ENCODE measurements at places on chromosomes 6 and 20.

GRCh38 chr6:163572612-163573011 lies 158.1 kb downstream of the QKI start:
- DNase-seq: peak; percentile 93

DNA sequence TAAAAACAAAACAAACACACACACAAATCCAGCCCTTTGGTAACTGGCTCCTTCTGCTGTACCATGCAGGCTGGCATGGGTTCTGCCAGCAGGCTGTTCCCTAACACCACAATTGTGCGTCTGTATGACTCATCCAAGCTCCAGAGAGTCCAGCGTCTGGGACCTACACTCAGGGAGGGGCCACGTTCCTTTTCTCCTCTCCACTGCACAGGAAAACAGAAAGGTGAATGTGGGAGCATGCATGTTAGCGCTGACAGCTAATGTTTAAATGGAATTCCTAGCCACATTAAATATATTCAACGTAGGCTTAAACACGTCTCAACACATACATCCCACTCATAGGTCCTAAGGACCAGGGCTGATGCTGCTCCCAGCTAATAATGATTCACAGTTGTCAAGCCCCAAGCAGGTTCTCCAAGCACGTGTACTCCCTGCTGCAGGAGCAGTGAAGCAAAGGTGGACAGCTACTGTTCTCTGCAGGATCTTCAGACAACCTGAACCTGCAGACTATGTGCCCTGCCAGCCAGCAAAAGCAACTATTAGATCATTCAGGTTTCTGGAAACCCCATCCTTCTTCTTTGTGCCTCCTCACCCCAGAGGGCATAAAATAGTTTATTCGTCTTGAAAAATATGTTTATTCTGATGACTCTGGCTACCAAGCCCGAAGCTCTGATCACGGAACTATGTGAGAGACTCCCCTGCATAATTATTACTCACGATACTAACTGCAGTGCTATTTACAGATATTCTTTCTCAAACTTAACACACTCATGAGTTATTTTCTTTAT lies 20.9 kb downstream of the MAP1LC3A start:
- no peak for DNase-seq

DNA sequence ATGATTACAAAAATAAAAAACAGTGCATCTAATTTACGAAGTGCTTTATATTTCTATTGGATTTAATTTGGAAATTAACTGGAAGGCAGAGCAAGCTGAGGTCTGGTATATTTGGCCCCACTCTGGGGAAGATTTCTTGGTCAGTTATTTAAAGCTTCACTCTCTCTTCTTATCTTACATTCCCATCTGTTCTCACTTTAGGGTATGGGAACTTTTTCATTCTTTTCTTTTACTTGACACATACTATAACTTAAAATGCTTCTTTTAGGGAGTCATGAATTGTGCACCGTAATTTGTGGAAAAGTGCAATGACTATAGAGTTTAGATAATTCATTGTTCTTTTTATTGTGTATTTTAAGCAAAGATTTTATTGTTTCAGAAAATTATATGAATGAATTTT lies 170.4 kb downstream of the BCKDHB start:
- peak; percentile 9 for DNase-seq

- no peak for DNase-seq
These were observed 11.5 kb downstream of the DHX35 start for GRCh38 chr20:38973645-38974044.

GRCh38 chr6:4405621-4406212 lies 270.3 kb upstream of the ECI2 start:
- no peak for DNase-seq

GRCh38 chr6:157893238-157893637 lies 70.2 kb downstream of the SNX9 start:
- no peak for DNase-seq

GRCh38 chr6:55212156-55212555 lies 37.8 kb downstream of the HCRTR2 start:
- no peak for DNase-seq

GRCh38 chr6:107647439-107647948 lies 157.6 kb downstream of the SOBP start:
- no peak for DNase-seq

DNA sequence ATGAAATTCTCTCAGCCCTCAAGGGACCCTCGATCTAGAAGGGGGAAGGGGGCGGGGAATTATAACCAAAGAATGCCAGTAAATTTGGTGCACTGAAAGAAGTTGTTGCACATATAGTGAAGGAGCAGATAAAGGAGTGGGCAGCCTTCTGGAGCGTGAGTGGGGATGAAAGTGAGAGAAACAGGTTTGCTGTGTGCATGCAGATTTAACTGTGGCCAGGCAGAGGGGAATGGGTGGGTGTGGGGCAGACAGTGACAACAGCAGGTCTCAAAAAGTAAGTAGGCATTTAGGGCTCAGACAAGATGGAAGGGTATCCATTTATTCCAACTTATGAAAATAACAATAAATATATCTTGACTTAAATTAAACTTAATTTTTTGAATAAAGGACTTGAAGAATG lies 149.1 kb downstream of the KCNQ5 start:
- no peak for DNase-seq

GRCh38 chr6:157723376-157723775 lies 99.7 kb upstream of the SNX9 start:
- no peak for DNase-seq

DNA sequence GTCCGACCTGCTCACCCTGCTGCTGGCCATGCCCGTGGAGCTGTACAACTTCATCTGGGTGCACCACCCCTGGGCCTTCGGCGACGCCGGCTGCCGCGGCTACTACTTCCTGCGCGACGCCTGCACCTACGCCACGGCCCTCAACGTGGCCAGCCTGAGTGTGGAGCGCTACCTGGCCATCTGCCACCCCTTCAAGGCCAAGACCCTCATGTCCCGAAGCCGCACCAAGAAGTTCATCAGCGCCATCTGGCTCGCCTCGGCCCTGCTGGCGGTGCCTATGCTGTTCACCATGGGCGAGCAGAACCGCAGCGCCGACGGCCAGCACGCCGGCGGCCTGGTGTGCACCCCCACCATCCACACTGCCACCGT lies 885 bp downstream of the NTSR1 start:
- no peak for DNase-seq

DNA sequence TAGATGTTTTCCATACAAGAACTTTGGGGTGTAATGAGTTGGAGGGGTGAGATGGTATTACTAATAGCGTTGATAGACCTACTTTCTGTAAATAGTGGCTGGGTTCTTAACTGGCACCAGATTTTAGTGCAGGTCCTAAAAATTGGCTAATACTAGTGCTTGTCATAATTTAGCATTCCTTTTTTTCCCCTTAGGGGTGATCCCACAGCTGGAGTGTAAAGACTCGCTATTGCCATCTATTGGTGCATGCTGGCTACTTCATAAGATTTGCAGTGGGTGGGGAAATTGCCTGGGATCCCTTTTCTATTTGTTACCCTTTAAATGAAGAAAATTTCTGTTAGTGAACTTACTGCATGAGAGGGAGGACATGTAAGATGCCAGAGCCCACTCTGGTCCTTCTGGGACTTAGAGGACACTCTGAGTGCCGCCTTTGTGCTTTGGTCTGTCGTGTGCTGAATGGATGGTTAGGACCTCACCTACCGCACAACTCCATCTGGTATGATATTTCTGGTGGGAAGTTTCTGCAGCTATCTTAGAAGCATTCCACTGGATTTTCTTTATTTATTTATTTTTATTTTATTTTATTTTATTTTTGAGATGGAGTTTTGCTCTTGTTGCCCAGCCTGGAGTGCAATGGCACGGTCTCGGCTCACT lies 195.5 kb downstream of the JARID2 start:
- peak; percentile 77 for DNase-seq

GRCh38 chr6:138517635-138518034 lies 18.3 kb upstream of the NHSL1 start:
- peak; percentile 31 for DNase-seq

GRCh38 chr20:51700809-51701285 lies 67.3 kb downstream of the ATP9A start:
- peak; percentile 43 for DNase-seq

- no peak for DNase-seq
These were observed 328.1 kb upstream of the ARID1B start for GRCh38 chr6:156449128-156449527.

- no peak for DNase-seq
These were observed 150.8 kb downstream of the ESR1 start for GRCh38 chr6:151958332-151958731.

GRCh38 chr6:170011204-170012036 lies 260.0 kb downstream of the ERMARD start:
- no peak for DNase-seq

DNA sequence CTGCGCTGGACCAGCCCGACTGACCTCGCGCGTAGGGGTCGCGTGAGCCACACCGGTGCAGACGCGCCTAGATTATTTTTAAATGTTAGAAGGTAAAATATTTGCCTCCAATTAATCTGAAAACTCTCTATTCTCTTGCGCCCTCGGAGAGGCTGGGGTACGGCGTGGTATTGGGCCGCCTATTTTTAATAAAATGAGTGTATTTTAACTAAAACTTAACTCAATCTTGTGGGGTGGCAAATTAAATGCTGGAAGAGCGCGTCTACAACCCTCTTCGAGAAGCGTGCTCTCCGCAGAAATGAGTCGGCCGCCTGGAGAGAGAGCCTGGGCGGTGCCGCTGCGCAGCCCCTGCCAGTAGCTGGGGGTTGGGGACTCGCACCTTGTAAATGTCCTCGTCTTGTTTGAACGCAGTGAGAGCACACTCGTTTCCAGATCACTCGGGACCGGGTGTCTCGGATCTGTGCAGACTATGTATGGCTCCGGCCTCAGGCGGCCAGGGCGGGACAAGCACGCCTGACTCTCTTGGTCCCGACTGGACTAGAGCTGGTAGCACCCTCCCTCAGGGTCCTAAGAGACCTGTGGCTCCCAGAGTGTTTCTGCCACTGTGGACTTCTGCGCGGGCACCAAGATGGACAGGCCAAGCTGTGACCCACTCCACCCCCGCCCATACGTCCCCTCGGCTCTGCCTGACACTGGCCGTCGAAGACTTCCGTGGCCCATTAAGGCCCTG lies 2.0 kb upstream of the MAFB start:
- no peak for DNase-seq

DNA sequence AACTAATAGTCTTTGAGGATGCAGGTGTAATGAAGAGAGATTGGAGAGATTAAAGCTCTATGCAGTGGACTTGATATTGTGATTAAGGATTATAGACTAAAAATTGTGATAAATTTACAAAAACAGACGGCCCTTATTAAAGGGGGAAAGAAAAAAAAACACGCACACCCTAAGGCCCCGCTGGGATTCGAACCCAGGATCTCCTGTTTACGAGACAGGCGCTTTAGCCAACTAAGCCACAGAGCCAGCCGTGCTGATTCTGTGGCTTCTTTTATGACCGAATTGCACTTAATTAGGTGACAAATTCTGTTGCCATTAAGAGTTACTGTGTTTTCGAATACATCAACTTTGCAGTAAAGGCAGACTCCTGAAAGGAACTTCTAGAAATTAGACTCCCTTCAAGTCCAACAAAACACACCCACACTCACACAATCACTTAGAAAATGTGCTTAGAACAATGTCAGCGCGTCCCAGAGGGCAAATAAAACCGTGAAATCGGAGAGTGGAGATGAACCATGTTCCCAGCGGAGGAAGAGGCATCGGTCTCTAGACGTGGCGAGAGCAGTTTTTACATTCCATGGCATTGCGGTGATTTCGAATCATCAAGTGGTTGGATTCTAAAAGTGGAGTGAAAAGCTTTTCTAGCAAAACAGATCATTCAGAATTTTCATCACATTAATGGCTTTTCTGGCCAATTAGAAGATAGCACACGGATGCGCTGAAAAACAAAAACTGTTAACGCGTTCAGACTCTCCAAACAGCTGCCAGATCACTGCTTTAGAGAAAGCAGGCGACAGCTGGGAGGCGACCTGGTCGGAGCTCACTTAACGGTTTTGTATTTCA lies 122.6 kb downstream of the GPX5 start:
- DNase-seq: peak; percentile 36

- DNase-seq: no peak
These were observed 41.2 kb downstream of the BCAS1 start for GRCh38 chr20:54029176-54029575.

- DNase-seq: no peak
These were observed 4.4 kb upstream of the COL19A1 start for GRCh38 chr6:69861986-69862385.

- no peak for DNase-seq
These were observed 1.9 kb upstream of the PAQR8 start for GRCh38 chr6:52360028-52360427.

- no peak for DNase-seq
These were observed 220.1 kb upstream of the DTNBP1 start for GRCh38 chr6:15882915-15883314.

DNA sequence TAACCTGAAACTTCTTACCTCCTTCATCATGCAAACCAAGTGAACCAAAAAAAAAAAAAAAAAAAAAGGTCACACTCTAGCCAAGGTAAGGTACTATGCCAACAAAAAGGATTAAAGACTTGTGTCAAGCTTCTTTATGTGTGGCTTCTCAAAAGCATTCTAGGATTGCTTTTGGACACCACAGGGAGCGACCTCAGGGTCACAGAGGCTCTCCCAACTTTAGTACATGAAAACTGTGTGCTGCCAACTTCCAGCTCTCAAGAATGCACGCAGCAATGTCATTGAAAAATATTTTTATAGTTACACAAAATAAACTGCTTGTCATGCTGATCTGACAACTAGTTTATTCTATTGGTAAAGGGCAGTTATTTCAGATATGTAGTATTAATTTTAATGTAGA lies 243.8 kb downstream of the PLCB1 start:
- no peak for DNase-seq

DNA sequence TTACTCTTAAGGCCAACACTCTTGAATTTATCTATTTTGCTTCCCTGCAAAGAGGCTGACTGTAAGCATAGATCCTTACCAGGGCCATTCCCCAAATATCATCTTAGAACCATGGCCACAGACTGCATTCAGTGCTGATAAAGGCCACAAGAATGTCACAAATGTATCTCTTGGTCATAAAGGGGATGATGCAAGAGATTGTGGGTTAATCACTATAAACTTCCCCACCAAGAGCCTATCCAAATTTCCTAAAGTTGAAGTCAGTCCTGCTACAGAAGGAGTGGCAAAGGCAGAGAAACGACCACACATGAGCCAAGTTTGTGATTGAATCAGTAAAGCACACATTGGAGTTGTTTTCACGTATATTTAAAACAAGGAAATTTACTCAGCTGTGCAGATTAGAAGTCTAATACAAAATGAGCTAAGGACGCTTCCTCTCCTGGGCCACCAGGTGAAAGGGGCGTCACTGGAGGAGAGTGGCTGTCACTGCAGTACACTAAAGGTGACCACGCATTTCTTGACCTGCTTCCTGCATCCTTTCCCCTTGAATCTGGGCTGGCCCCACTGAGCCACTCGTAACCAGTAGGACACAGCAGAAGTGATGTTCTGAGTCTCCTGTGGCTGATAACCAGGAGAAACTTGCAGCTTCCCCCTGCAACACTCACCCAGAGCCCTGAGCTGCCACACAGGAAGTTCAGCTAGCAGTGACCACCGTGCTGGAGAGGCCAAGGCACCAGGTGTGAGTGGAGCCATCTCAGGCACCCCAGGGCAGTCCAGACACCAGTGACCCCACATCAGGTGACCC lies 181.9 kb downstream of the SYNDIG1 start:
- no peak for DNase-seq

- no peak for DNase-seq
These were observed 218.1 kb upstream of the SOX4 start for GRCh38 chr6:21375151-21376116.

Data from K562 (cell line).